ENCODE measurements at places on chromosomes 6 and 20.

DNA sequence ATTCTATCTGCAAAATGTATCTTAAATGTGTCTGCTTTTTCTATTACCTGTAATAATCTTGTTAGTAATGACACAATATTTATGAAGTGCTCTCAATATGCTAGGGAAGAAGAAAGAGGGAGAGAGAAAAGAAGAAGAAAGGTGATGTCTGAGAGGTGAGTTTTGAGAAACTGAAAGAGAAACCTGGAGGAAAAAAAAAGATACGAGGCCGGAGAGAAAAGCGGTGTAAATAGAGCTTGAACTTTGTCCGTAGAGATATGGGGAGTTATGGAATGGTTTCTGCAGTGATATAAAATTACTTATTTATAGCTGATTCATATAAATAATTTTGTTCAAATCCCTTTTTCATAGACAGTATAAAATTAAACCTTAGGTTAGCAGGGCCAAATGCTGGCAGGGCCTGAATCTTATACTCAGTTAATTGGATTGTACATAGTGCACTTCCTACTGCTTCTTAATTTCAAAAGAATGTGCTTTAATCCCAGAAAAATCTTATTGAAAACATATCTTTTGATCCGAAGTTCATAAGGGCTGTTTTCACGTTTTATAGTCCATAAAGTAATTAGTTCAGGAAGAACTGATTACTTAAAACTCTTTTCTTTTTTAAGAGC lies 43.0 kb downstream of the MYB start:
- no peak for DNase-seq

DNA sequence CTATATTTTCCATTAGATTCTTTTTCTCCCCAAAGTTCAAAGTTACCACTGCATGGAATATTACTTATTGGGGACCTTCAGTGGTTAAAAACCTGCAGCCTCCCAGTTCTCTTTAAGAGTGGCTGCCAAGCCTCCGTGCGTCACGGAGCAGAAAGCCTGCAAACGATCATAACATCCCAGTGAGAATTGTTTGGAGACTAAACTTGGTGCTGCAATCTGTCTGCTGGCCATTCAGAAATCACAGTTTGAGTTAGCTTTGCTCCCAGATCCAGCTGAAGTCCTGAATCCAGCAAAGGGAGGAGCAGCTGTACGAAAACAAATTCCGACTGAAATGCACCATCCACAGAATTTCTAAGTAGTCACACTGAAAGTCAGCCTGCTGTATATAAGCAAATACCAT lies 213.5 kb upstream of the PDE10A start:
- no peak for DNase-seq

- DNase-seq, result no peak
These were observed 59.6 kb downstream of the RWDD2A start for GRCh38 chr6:83252719-83253118.

DNA sequence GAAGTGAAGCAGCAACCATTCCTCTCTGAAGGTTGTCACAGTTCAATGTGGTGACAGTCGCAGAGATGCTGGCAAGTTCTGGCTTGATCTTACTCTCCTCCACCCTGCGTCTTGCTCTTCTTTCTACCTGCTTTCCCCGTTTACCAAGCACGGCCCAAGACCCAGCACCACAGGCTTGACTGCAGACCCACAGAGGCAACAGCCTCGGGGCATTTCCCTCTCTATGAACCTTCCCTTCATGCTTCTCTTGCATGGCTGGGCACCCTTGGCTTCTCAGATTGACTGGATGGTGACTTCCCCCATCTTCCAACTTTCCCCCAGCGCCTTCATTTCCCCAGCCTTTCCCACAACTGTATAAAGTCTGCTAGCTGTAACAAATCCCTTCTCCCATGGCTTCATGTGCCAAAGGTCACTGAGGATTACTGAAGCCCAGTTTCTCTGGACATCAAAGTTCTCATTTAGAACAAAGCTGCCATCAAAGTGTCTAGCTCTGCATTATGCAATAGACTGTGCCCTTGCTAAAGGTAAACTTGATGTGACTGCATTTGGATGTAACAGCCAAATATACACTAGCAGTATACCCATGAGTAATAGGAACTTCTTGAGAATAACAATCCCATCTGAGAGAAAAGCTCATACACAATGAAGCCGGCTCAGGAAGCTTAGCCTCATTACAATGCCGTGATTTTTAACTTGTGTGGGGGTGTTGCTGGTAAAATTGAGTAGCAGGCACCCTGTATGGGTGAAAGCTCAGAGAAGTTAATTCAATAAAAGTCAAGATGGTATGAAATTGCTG lies 723.1 kb upstream of the FLRT3 start:
- DNase-seq, result no peak

DNA sequence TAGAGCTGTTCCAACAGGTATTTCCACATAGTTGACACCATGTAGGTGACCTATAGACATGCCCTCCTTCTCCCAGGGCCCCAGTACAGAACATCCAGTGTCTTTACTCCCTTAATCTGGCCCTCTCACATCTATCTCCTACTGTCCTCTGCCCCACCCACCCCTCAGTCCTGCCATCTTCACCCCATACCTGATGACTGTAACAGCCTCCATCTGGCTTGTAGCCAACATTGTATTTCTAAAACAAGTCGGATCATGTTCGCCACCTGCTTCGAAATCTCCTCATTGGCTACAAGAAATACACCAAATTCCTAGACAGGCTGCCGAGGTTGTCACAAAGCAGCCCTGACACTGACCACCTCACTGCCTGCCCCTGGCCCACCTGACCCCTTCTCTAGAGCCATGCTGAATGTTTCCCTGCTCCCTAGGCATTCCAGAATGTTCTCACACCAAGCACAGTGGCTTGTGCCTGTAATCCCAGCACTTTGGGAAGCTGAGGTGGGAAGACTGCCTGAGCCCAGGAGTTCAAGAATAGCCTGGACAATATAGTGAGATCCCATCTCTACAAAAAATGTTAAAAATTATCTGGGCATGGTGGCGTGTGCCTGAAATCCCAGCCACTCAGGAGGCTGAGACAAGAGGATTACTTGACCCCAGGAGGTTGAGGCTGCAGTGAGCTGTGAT lies 6.0 kb downstream of the ZC3H12D start:
- no peak for DNase-seq

GRCh38 chr20:16654858-16655535 lies 74.8 kb upstream of the SNRPB2 start:
- no peak for DNase-seq

DNA sequence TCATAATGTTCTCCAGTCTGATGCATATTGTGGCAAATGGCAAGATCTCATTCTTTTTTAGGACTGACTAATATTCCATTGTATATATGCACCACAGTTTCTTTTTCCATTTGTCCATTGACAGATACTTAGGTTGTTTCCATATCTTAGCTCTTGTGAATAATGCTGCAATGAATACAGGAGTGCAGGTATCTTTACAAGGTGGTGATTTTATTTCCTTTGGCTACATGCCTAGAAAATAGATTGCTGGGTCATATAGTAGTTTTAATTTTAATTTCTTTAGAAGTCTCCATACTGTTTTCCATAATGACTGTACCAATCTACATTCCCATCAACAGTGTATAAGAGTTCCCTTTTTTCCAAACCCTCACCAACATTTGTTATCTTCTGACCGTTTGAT lies 97.5 kb downstream of the TRMT11 start:
- no peak for DNase-seq

GRCh38 chr6:166435574-166435973 lies 52.8 kb upstream of the MPC1 start:
- DNase-seq, result no peak

DNA sequence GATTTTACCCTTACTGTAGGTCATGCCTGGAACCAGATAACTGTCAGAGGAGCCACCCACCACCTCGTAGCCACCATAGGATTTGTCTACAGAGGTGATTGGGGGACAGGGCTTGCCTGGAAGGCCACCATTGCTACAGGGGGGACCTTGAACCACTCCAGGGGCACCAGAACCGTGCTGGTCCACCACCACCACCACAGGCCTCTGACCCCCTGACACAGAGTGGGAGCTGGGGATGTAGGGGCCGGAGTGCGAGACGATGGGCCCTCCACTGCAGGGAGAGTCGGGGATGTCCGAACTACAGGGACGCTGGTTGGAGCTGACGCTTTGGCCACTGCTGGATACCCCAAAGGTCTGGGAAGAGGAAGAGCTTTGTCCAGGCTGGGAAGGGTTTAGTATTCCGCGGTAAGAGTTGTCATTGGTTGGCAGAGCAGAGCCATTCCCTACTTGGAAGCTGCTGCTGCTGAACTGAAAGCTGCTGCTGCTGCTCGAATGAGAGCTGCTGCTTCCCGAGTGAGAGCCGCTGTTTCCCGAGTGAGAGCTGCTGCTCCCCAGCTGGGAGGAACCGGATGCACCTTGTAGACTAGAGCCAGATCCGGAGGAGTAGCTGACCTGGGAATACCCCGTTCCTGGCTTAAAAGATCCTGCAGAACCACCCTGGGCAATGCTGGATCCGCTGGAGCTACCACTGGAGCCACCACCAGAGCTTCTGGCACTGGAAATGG lies 2.2 kb downstream of the PSORS1C1 start:
- DNase-seq, result no peak

GRCh38 chr6:43714311-43715055 lies 26.9 kb upstream of the MRPS18A start:
- DNase-seq, result no peak

DNA sequence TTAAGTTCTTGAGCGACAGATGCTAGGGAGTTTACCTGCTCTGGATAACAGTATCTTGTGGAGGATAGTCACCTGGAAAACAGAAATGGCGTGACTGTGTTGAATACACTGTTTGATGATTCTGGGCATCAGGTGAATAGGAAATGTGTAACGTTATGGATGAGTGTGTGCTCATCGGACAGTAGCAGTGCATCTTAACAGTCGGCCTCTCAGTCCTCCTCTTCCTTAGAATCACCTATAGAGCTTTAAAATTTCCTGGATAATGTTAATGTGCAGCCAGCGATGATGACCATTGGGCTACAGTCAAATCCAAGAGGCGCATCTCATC lies 217.7 kb downstream of the OR2B2 start:
- no peak for DNase-seq

DNA sequence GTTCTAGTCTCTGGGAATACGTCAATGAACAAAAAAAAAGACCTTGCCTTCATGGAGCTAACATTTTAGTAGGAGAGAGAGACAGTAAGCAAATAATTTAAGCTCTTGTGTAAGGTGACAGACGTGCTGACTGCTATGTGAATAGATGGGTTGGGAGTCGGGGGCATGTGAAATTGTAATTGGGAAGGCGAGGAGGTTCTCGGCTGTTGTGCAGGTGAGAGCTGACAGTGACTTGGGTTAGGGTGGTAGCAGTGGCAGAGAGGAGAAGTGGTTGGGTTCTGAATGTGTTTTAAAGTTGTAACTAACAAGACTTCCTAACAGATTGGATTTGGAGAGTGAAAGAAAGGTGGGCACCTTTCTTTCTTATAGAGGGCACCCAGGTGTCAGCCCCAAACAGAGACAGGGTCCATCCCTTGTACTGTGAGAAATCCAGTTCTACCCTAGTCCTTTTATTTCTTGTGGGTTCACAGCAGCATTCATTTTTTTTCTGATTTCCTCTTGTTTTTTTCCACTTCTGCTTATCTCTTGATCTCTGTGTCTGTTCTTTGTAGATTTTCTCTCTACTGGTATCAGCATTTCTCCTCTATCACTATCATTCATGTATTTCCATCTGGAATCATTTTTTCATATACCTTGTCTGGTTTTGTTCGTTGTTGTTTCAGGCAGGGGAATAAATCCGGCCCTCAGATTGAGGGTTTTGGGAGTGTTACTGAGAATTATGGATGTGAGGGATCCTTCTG lies 15.4 kb upstream of the MYLK2 start:
- no peak for DNase-seq

GRCh38 chr6:38187811-38188590 lies 368.5 kb downstream of the ZFAND3 start:
- no peak for DNase-seq

- no peak for DNase-seq
These were observed 5.6 kb downstream of the BIRC7 start for GRCh38 chr20:63241272-63241671.

DNA sequence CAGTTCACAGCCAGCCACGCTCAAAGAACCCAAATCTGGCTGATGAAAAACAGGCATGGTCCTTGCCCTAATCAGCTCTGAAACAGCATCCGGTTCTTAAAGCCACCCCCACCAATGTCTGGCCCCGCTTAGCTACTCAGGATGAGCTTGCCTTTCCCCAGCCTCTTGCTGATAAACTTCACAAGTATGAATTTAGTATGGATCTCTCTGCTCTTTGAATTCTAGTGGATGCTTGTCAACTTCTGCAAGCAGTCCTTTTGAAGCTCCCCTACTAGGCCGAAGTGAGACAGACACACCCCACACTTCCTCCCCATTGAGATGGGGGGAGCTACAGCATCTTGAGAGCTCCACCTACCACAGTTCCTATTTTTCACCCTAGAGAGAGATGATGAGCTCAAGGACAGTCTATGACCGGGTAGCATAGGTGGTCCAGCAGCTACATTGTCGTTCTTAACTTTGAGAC lies 36.7 kb downstream of the EBF4 start:
- no peak for DNase-seq

GRCh38 chr20:63597651-63598478 lies 23.8 kb upstream of the HELZ2 start:
- DNase-seq, result no peak

DNA sequence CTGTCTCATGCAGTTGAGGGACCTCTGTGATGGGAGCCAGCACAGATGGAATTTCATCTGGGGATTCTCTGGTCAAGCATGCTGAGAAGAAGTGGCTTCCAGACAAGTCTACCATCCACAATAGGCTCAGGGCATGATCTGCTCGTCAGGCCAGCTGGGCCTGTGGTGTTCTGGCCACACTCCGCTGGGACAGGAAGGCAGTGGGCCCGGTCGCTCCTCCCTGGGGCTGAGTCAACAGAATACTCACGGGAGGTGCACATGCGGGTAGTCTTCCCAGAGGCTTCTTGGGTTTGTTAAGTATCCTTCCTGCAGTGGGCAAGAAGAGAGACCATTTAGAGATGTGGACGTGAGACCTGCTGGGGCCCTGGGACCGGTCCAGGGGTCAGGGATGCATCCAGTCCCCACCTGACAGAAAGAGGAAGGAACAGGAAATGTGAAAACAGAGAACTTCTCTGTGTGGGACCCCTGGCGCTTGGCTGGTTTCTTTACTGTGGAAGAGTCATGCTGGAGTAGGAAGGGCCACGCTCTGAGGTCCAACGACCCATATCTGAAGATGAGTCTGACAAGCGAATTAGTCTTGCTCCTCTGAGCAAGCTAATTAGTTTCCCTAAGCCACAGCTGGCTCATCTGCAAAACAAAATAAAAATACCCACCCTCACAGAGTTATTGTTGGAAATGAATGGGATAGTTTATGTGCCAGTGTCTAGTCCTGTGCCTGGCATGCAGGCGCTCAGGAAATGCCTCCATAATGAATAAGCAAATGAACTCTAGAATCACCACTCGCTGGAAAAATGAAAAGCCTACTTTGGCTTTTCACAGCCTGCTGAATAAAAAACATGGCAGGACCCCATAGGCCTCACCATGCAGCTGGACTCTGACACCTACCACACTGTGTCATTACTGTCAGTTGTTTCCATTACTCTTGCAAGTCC lies 67.3 kb downstream of the TRAM2 start:
- DNase-seq, result no peak

GRCh38 chr6:138724015-138724414 lies 49.6 kb upstream of the CCDC28A start:
- DNase-seq, result no peak
